ENCODE measurements at places on chromosomes 5 and 9. TPM values are rescaled to one million over a fixed set of nuclear protein-coding genes. Genes with fewer than 3 reads are reported as not detected.

DNA sequence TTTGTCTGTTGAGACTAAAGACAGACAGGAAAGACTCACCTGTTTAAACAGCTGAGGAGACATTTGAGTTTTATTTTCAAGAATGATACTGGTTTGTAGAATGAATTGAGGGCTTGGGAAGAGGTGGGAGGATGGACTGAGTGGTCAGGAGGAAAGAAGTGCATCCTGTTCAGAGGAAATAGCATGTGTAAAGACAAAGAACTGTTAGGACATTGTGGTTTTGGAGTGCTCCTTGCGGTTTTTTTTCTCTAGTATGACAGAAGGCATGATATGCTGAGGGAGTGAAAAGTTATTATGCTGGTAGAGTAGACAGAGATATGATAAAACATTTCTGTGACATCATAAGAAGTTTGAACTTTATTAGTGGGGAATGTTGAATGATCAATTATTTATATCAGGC is 270.7 kb upstream of the ELAVL2 start:
- DNase-seq = no peak

Gene NR4A3
- 2.5 TPM for total RNA-seq

DNA sequence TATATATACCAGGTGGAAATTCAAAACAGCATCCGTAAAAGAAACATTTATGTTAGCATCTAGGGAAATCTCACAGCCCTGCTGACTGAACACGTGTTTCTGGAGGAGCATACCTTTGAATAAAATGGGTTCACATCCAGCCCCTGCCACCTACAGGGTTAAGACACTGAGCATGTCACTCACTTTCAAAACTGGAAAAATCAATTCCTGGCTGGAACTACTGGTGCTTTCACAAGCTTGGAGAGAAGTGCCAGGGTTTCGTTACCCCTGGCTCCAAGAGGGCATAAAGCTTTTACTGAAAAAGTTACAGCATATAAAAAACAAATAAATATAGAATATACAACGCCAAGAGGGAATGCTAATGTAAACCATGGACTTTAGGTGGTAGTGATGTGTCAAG is 48.0 kb downstream of the SERINC5 start:
- no peak for DNase-seq

GRCh38 chr5:149500922-149501582 is 50.2 kb downstream of the CSNK1A1 start:
- DNase-seq = no peak

DNA sequence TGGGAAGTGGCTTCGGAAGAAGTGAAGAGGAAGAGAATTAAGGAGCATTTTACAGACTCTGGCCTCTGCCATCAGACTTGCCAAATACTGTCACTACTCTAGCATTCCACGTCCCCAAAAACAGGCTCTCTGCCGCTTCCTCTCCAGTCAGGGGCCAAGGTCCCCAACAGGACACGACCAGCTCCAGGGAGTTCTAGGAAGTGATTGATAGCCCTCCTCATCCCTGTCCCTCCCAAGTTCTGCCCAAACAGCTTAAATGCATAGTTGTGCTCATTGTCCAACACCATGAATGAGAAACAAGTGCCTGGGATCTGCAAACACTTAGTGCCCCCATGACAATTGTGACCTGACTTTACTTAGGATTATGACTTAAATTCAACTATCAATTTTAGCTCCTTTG is 96.5 kb downstream of the MED10 start:
- no peak for DNase-seq

GRCh38 chr9:125428902-125429467 is 167.4 kb downstream of the GAPVD1 start:
- DNase-seq = no peak

DNA sequence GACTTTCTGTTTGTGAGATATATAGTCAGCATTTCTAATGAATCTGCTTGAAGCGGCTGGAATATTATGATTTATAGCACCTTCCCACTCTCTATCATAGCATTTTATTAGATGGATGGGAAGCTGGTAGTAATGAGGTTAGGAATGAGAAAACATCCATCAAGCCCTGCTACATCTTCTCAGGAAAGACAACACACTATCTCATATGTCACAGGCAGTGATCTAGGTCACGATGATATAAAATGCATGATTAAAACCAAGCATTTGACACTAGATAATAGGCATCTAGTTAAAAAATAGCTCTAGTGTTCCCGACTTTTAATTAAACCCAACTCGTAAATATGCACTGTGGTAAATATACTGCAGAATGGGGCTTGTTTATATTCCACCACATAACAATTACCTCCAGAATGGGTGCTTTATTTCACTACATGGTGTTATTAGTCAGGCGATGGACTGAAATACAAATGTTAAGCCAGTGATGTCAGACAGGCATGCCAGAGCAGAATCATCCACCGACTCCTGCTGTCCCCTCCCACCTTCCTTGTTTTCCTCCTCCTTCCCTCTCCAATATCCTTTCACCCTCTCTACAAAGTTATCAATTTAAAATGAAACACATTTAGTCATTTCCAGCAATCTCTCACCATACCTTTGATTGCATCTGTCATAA is 286.8 kb downstream of the SPATA31D1 start:
- no peak for DNase-seq

DNA sequence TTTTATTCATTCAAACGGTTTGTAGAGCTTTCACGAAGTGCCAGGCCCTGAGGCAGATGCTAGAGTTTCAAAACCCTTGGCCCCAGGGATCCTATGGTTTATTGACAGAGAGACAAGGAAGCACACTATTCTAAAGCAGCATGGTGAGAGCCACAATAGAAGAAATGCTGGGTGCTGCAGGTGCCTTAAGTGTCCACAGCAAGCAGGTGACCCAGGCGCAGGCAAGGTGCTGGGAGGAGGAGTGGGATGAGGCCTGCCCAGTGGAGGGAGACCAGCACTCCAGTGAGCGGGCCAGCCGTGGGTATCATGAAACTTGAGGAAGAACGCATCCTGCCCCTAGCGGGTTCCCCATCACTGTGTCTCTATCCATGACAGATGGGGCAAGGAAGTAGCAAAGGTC is 71.0 kb downstream of the OSMR start:
- DNase-seq = no peak

DNA sequence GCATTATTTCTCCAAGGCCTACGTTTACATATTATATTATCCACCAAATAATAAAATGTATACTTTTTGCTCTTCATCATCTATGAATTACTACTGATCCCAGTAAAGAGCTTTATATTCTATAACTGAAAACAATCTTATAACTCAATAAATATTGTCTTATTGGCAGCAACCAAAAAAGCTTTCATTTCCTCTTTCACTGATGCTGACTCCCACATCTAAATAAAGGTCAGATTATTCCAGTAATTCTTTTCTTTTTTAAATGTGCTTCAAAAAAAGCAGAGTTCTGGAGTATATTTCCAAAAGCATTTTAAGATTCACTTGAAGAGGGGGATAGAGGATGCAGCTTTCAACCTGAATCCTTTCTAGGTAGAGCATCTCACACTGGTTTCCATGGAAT is 75.3 kb upstream of the NR4A3 start:
- no peak for DNase-seq

DNA sequence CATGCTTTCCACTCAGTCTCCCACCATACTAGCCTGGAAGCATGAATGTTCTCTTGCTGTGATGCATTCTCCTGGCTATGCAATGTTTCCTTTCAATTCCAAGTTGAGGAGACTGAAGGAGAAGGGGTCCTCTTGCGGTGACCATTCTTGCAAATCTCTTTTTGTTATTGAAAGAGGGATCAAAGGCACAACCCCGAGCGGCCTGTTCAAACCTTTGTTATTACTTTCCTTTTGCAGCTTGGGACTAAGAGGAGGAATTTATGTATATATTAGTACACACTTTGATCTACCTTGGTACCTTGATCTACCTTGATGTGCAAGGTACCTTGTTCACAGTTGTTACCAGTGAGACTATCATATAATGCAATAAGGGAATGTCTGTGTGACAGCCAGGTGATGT is 147.3 kb downstream of the KCTD16 start:
- no peak for DNase-seq

DNA sequence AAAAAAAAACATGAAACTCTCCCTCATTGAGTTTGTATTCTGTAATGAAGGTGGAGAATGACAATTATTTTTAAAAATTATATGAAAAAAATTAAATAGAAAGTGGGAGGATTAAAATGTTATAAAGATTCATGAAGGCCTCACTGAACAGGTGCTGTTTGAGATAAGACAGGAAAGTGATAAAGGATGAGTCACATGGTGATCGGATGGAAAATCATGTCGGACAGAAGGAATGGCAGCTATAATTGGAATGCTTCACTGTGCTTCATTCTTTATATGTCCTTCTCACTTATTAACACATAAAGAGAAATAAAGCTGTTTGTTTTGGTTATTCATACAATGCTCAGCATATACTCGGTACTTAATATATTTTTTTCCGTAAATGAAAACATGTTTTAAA is 464.5 kb upstream of the RGMB start:
- no peak for DNase-seq

Gene EPB41L4B
- total RNA-seq = 71.4 TPM

Gene IL4
- total RNA-seq = not detected

DNA sequence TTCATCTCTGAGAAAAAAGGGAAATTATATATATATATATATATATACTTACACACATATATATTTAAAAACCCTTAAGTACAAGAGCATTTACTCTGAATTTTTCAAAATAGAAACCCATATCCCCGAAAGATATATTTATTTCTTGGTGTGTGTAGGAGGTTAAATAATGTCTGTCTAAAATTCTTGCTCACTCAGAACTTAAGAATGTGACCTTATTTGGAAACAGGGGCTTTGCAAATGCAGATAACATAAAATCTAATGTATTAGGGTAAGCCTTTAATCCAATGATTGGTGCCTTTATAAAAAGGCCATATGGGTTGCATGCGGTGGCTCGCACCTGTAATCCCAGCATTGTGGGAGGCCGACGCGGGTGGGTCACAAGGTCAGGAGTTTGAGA is 517.3 kb upstream of the TLE4 start:
- no peak for DNase-seq

DNA sequence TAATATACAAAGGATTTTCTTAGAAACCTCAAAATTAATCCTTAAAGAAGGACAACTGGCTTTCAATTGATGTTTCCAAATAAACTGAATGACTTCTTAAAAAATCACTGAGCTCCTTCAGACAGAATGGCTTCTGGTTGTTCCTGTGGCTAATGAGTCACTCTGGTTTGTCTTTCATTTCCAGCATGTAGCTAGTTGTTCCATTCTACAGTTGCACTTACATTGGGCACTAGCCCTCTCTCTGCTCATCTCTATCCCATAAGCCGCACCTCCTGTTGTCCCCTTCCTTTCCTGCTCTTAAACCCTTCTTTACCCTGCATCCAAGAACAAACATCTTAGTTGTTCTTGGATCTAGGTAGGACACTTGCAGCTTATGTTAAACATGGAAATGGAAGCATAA is 235.3 kb upstream of the HAPLN1 start:
- DNase-seq = no peak

Gene SPARC
- 47.6 TPM for total RNA-seq

Gene NLN
- total RNA-seq = 2.2 TPM

Gene PPP3R2
- not detected for total RNA-seq

Gene SLC4A9
- total RNA-seq = 0.40 TPM

- DNase-seq = no peak
Measured at GRCh38 chr9:113179839-113180238, 29.0 kb downstream of the SLC31A2 start.

Gene EQTN
- 1.9 TPM for total RNA-seq

DNA sequence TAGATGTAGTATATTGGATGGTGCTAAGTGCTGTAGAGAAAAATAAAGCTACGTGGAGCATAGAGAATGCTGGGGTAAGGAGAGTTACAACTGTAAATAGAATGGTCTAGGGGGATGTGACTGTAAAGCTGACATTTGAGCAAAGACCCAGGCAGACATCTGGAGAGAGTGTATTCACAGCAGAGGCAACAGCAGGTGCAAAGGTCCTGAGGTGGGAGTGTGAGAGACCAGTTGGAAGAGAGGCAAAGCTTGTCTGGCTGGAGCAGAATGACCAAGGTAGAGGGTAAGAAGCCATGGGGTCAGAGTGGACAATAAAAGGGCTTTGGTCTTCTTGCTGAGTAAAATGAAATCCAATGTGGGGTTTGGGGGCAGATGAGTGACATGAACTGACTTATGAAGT is 92.9 kb upstream of the IQGAP2 start:
- no peak for DNase-seq

DNA sequence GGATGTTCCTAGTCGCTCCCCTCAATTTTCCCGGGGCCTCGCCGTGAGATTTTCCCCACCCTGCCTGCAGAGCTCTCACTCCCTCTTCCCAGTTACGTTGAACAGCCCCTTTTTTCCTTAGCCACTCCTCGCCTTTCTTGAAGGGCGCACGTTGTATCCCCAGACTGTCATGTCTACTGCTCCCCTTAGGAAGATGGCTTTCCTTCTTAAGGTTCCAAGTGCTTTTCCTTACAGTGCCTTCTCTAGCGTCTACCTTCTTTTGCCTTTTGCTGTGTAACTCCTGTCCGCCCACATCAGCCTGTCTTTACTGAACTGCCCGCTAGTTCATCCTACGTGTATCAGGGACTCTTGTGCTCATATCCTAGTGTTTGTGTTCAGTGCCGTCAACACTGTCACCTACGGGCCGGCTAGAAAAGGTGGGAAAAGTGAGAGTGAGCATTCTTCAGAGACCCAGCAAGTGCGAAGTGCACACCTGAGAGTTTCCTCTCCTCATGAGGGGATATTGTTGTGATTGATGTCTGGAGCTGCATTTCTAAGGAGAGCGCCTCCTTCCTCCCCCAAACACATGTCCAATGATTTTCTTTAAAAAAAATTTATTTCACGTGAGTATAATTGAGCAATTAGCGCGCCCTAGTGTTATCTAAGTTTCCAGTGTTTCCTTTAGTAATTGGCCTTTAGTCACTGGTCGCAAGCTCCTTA is 764 bp downstream of the CAMLG start:
- DNase-seq = no peak

Gene FOXB2
- total RNA-seq = not detected

DNA sequence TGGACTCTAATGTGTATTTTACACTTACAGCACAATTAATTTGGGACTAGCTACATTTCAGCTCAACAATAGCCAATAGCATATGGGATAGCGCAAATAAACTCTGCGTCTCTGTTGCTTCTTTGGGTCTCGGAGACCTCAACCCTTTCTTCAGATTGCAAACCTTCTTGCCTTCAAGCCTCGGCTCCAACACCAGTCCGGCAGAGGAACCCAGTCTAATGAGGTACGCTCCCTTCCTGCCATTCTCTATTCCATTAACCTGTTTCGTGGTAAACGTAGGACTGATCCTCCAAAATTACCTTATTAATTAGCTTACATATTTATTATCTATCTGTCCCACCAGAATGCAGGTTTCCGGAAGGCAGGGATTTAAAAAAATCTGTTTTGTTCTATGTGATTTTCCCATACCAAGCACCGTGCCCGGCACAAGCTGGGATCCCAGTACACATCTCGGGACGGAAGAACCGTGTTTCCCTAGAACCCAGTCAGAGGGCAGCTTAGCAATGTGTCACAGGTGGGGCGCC is 525 bp upstream of the DAPK1 start:
- DNase-seq = no peak

Data from Peyer's patch (tissue), 4 donors.